H4 (cell line): ENCODE measurements at places on chromosomes 1 and 21. TPM values are rescaled to one million over a fixed set of nuclear protein-coding genes. Genes with fewer than 3 reads are reported as not detected.

Gene PRMT2
- total RNA-seq, result 95.1 and 121 TPM in 2 replicates

DNA sequence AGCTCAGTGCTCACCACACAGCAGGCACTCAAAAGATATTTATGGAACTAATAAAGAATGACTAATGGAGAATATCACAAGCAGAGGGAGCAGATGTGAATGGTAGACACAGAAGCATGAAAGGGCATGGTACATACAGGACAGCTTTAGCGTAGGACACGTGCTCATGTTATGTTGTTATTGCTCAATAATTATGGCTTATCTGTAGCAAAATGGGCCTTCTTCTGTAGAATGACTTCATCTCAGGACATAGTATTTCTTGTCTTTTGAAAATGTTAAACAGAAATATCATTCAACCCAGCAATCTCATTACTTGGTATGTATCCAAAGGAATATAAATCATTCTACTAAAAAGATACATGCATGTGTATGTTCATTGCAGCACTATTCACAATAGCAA lies 58.9 kb upstream of the EXO1 start:
- no peak for DNase-seq

- DNase-seq, result no peak
Observed at GRCh38 chr1:229431284-229432115, 2.4 kb downstream of the ACTA1 start.

DNA sequence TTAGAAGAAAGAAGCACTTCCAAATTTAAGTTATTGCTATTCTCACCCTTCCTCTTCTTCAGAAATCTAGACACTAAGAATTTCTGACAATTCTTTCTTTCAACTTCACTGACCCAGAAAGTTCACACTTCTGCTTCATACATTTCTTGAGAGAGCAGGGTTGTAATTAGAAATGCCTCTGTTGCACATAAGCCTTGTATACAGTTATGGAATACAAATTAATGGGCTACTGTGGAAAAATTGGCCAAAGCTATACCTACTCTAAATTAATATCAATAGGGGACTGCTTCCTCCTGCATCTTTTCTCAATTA lies 1.5 kb downstream of the TNFSF18 start:
- no peak for DNase-seq

- no peak for DNase-seq
Observed at GRCh38 chr1:37092937-37093336, 58.6 kb upstream of the GRIK3 start.

GRCh38 chr1:107875689-107876088 lies 89.3 kb downstream of the VAV3 start:
- DNase-seq, result no peak

Gene ADGRL2
- 29.4 and 36.4 TPM in 2 replicates for total RNA-seq

DNA sequence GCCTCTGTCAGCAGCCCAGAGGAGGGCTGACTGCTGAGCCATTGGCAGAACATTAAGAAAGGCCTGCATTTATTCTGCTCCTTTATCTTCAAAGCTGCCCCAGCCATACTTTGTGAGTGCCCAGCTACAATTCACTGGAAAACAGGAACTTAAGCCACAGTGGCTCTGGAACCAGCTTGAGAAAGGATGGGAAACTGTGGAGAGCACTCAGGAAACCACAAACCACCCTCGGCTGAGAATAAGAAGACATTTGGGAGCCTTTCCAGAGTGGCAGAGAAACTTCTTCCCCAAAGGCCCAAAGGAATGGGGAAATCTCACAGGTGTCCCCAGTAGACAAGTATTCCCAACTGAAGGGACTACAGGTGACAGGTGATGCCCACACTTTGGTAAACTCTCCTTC lies 1.8 kb downstream of the LAMB3 start:
- DNase-seq, result peak; percentile 23

DNA sequence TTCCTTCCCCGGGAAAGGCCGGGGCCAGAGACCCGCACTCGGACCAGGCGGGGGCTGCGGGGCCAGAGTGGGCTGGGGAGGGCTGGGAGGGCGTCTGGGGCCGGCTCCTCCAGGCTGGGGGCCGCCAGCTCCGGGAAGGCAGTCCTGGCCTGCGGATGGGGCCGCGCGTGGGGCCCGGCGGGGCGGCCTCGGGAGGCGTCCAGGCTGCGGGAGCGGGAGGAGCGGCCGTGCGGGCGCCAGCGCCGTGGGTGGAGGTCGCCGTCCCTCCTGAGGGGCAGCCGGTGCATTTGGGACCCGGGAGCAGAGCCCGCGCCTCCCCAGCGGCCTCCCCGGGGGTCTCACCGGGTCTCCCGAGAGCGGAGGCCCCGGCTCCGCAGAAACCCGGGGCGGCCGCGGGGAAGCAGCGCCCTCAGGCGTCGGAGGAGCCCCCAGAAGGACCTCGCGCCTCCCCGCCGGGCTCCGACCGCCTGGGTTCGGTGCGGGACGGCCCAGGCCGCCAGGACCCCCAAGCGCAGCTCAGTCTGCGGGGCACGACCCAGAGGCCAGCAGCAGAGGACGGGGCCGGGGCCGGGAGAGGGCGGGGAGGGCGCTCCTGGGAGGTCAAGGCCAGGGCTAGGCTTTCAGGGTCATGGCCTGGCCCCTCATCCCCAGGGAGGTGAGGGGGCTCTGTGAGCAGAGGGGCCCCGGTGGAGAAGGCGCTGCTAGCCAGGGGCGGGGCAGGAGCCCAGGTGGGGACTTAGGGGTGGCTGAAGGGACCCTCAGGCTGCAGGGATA lies 7.2 kb upstream of the SLX9 start:
- no peak for DNase-seq

- DNase-seq, result no peak
Observed at GRCh38 chr21:46117586-46118315, 19.8 kb downstream of the COL6A2 start.

DNA sequence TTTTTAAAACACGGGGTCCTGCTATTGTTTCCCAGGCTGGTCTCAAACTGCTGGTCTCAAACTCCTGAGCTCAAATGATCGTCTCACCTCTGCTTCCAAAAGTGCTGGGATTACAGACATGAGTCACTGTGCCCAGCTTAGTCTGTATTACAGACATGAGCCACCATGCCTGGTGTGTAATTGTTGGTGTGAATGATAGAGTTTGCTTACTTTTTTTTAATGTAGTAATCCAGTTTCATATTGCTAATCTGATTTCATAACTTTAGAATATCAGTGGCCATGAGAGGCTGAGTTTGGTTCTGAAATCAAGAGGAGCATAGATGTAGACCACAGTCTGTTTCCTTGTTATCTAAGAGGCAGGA lies 3.4 kb downstream of the EPB41 start:
- no peak for DNase-seq

DNA sequence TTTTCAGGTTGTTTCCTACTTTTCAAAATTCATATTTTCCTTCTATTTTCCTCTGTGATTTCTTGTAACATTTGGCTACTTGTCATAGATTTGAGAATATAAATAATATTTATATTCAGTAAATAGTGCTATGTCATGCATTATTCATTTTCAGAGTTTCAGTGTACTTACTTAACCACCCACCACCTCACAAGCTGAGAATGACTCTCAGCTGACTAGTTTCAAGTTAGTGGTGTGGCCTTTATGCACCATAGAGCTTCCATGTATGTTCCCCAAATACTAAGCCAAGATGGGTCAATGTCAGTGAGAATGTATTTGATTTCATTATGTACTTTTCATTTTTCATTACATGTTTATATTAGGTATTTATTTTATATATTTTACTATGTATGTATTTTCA lies 56.9 kb upstream of the RGS1 start:
- DNase-seq, result no peak

GRCh38 chr1:223503348-223503747 lies 110.1 kb downstream of the CCDC185 start:
- DNase-seq, result no peak

GRCh38 chr1:21663248-21663950 lies 5.8 kb downstream of the RAP1GAP start:
- no peak for DNase-seq

GRCh38 chr1:119081700-119082099 lies 58.8 kb downstream of the WARS2 start:
- DNase-seq, result no peak

GRCh38 chr1:91784191-91784590 lies 101.8 kb downstream of the TGFBR3 start:
- no peak for DNase-seq

GRCh38 chr1:16392740-16393569 lies 25.9 kb downstream of the SZRD1 start:
- no peak for DNase-seq

Gene OR2T33
- total RNA-seq, result 0.79 TPM in 1 of 2 replicates, not detected in the other

DNA sequence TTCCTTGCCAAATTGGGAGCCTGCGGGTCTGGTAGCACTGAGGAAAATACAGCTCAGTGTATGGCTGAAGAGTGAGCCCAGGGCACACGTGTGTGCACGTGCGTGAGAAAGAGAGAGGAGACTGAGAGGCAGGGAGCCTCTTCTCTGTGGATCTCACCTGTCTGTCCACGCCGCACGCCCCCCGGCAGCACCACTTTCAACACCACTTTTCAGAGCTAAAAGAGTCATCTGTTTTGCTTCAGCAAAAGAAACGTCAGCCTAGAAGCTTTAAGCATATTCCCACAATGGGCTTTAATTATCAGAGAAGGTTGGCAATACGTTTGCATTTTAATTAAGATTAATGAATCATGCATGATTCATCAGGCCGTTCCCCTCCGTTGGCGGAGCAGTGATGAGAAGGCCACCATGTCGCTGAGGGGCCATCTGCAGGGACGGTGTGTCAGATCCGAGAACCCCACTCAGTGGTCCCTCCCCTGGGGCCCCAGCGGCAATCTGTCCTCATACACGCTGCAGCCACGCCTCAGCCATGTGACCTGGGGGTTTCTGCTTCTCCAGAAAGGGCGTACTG lies 56.8 kb downstream of the SIK1 start:
- no peak for DNase-seq

DNA sequence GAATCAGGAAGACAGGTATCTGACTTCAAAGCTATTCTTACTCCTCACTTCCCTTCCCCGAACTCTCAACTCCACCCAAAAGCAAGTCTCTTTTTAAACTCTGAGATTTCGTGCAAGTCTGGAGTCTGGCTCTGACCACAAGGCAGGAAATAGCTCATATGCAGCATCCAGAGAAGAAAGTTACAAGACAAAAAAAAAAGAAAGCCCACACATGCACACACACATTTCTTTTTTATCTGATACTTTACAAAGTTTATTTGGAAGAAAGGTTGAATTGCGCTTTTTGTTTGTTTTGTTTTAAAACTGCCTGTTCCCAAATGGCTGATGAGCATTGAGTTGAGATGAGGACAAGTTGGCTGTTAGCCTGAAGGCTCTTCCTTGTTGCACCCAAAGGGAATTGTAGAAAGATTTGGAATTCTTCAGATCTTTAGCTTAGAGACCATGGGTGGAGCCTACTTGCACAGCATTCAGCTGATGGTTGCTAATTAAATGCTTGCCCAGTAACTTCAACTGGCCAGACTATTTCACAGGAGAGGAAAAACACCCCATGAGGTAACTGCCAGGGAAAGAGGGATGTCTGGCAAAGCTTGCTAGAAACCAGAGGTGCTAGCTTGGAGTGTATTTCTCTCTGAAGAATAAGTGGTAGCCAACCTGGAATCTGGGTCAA lies 490.3 kb downstream of the TTLL7 start:
- DNase-seq, result peak; percentile 90

GRCh38 chr1:30101487-30102227 lies 621.7 kb downstream of the MATN1 start:
- no peak for DNase-seq

DNA sequence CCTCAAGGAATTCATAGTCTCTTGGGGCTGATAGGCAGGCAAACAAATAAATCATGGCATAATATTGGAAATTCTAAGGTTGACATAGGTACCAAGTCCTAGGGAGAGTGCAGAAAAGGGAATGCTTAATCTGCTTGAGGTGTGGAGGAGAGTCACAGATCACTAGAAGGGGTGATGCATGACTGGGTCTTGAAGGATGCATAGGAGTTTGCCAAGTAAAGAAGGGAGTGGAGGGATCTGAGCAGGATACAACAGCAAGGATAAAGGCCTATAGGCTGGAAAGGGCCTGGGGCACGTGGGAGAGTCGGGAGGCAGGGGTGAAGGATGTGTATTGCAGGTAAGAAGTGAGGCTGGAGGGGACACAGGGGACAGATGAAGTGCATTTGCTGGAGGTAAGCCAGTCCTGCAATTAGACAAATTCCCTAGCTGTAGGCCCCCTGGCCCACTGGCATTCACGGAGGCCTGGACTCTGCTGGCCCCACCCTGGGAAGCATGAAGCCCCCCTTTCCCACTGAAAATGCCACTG lies 15.9 kb downstream of the IGSF21 start:
- no peak for DNase-seq

Gene DDX59
- total RNA-seq, result 16.3 and 18.8 TPM in 2 replicates

GRCh38 chr1:199302554-199302953 lies 663.7 kb downstream of the PTPRC start:
- DNase-seq, result no peak

DNA sequence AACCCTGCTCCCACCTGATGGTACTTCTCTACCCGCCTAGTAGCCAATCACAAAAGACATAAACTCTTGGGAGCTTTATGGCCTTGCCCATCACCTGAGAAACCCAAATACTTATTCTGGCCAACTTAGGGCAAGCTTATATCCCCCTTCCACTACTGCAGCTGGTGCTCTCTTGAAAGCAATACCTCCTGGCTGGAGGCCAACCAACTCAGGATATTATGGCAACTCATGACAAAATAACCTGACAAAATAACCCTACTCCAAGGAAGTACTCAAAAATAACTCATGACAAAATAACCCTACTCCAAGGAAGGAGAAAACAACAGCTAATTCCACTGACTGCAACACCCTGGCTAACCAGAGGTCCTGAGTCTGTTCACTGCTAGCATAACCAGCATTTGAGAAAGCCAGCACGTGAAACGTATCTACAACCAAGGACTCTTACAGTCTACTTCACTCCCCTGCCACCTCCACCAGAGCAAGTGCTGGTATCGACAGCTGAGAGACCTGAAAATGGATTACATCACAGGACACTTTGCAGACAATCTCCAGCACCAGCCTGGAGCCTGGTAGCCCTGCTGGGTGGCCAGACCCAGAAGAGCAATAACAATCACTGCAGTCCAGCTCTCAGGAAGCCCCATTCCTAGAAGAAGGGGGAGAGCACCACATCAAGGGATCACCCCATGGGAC lies 179.9 kb downstream of the COL24A1 start:
- no peak for DNase-seq

DNA sequence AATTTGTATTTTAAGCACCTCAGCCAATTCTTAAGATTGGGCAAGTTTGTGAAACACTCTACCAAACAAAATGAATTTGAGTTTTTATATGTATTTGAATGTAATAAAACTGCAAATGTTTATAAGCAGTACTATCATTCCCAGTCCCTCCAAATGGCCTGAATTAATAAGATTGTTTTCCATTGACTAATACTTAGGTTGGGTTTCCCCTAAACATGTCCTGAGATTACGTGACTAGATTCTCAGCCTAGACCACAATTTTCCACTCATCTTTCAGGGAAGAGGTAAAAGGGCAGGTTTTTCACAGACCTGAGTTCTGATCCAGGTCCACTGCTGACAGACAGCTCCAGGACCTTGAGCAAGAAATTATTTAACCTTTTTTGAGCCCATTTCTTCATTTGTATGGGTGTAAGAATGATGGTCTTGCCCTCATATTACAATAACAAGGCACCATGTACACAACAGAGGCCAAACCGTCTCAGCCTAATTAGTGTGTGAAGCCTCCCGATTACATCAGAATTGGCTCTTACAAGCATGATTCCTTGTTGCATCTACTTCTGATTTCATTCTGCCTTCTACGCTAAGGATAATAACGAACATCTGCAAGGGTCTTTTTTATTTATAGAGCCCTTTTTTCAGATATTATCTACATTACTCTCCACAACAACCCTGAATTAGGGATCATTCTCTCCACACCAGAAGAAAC lies 51.2 kb downstream of the BEND5 start:
- DNase-seq, result no peak

GRCh38 chr1:22342734-22343191 lies 108.9 kb upstream of the ZBTB40 start:
- no peak for DNase-seq

GRCh38 chr21:14530592-14530991 lies 15.5 kb downstream of the SAMSN1 start:
- DNase-seq, result no peak
